AG20443 (cell line): ENCODE measurements at places on chromosomes 6 and 20.
A peak's percentile ranks its signal among the peaks of the same experiment; 100 is the strongest.

- peak; percentile 81 for DNase-seq
Observed at GRCh38 chr6:52815167-52816092, 11.8 kb upstream of the GSTA1 start.

GRCh38 chr6:105357165-105357564 lies 45.7 kb downstream of the PREP start:
- no peak for DNase-seq

- DNase-seq, result no peak
Observed at GRCh38 chr6:135791441-135791840, 60.1 kb upstream of the PDE7B start.

GRCh38 chr20:8756410-8756809 lies 312.5 kb upstream of the PLCB4 start:
- peak; percentile 88 for DNase-seq

- no peak for DNase-seq
Observed at GRCh38 chr6:84554706-84555105, 209.7 kb downstream of the TBX18 start.
